ENCODE measurements at places on chromosomes 1 and 21. TPM values are rescaled to one million over a fixed set of nuclear protein-coding genes. Genes with fewer than 3 reads are reported as not detected.

- no peak for DNase-seq
Observed at GRCh38 chr1:95388031-95388430, 154.0 kb downstream of the RWDD3 start.

DNA sequence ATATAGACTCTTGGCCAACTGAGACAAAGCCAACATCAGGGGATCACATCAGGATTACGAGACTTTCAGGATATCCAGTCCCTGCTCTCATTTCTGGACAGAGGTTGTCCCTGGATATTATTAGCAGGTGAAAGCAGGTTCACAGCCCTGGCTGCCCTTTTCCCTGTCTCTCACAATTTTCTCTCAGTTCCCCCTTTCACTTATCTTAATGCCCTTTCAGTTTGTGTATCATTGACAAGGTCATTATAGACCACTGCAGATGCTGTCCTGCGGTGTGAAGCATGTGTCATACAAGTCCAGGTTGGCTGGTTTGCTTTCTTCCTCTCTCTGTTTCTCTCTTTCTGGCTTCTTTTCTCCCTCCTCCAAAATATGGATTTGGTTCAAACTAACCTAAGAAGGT lies 2.1 kb upstream of the KLHDC9 start:
- no peak for DNase-seq

DNA sequence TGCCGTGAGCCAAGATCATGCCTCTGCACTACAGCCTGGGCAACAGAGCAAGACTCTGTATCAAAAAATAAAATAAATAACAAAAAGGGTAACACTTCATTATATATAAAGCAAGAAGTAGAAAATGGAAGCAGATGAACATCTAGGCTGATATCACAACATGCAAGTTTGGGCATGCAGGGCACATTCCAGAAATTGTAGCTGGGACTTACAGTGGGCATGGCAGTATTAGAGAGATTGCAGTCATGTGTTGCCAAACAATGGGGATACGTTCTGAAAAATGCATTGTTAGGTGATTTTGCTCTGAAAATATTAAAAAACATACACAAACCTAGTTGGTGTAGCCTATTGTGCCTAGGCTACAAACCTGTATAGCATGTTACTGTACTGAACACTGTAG lies 441.0 kb upstream of the PRMT6 start:
- DNase-seq, result no peak

DNA sequence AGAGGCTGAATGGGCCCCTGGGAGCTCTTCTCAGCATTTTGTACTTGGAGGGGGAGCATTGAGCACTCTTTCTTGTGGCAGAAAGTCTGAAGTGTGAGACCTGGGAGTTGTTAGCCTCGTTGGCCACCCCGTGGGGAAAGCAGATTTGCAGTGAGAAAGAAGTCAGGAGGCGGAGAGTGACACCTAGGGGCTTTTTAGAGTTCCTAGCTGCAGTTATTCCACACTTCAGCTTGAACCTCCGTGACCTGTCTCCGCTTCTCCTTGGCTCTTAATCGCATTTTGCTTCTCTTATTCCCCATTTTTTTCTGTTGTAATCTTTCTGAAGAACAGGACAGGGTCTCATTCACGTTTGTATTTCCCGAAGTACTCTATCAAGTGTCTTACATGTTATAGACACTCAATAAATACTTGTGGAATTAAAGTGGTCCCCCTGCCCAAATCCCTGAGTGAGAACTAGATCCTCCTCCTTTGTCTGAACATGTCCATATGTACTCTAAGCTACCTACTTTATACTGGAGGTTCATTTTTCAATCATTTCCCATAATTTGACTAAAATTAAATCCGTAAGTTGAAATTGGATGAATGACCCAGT lies 14.5 kb upstream of the C1orf141 start:
- DNase-seq, result peak; percentile 66

DNA sequence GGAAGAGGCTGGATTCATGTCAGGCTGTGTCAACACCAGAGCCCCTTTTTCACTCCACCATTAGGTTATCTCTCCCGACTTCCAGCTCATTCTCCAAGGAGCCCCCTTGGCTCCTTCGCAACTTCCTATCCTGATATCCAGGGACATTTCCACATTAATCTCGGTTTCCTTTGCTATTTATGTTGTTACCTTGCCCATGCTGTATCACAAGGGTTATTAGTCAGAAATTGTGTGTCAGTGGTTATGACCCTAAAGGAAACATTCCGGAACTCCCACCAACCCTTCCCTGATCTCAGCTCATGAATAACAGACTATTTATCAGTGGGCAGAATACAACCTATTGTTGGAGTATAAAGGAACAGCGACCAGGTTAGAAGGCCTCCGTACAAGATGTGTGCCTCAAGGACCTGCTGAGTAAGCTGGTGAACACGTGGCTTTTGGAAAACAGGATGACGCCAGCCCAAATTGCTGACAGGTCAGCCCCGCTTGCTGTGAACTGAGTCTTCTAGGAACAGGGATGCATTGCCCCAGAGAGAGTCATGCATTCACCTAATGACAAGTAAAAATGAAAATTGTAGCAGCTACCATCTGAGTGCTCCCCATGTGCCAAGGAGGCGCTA lies 121.5 kb downstream of the PLPP3 start:
- no peak for DNase-seq

DNA sequence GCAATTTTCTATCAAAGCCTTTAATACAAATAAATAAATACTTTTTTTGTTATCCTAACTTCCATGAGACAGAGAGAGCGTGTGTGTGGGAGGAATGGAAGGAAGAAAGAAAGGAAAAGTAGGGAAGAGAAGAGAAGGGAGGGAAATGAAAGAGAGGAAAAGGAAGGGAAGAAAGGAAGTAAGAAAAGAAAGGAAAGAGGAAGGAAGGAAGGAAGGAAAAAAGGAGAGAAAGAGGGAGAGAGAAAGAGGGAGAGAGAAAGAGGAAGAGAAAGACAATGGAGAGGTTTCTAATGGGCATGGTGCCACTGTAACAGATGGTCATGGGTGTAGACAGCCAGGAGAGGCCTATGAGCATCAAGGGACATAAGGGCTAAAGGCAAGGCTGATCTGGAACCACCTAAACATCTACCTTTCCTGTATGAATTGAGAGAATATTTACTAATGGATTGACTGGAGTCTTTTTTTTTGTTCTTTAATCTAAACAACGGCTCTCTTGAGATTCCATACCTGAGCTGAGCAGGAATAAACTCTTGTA lies 234.9 kb downstream of the PTPRC start:
- no peak for DNase-seq

DNA sequence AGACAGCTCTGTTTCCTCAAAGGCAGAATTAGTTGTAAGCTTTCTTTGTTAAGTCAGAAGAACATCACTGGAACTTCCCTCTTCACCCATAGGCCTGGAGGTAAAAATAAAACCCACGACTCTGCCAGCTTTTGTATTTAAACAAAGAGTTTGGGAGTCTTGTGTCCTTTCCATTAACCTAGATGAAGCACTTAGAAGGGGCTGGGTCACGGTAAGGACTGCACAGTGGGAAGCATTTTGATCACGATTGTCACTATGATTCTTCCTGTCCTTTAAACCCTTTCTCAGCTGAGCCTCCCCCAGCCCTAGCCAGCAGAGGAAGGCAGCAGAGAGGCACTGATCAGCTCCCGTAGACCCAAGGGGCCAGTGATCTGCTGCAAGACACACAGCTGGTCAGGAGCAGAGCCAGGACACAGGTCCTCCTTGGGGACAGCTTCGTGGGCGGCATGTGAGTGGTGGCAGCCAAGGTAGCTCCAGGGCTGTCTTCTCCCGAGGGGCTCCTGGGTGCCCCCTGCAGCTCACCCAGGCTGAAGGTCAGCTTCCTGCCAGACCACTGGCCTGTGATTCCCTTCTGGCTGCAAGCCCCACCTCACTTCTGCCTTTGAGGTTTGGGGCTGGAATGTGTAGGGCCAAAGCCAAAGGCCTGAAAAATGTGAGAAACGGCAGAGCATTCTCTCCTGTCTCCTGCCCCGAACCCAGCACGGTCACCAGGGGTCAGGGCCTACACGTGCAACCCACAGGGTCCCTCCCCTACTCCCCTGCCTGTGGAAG lies 4.0 kb upstream of the LAPTM5 start:
- no peak for DNase-seq

Gene GBP5
- 1.7 TPM for total RNA-seq

DNA sequence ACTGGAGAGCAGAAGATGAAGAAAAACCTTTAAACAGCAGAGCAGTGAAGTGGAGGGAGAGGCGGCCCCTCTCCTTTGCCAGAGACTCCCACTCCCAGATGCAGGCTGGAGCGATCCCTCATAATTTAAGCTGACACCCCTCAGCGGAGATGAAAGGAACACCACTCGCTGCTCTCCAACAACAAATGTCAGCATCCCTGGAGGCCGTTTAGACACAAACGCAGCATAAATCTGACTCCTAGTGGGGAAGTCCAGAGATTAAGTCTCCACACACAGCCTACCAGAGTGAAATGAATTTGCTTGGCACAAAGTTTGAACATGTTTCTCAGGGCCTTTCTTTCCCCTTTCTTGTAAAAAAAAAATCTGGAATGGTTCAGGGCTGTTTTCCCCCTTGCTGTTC lies 137.8 kb downstream of the LMX1A start:
- DNase-seq, result no peak

- DNase-seq, result no peak
Observed at GRCh38 chr21:34215501-34215900, 142.1 kb downstream of the MRPS6 start.

- DNase-seq, result no peak
Observed at GRCh38 chr1:56295949-56296929, 283.1 kb downstream of the PLPP3 start.

- no peak for DNase-seq
Observed at GRCh38 chr1:91273875-91274274, 130.8 kb downstream of the HFM1 start.

DNA sequence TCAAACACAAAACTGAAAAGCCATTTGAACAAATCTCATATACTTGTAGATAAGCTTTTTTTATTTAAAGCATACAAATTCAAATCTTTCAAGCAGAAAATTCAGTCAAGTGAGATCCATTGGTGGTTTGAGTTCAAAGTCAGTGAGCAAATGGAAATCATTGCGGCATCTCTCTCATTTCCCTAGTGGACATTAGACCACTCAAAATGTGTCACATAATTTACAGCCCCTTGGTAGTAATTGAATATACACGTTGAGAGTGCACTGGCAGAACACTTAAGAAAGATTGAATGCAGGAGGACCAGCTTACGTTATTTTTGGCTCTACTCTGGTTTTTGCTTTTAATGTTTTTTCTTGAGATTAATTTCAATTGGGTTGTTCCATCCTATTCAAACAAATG lies 633.7 kb downstream of the USP25 start:
- no peak for DNase-seq

Gene OXCT2
- total RNA-seq, result 3.7 TPM

DNA sequence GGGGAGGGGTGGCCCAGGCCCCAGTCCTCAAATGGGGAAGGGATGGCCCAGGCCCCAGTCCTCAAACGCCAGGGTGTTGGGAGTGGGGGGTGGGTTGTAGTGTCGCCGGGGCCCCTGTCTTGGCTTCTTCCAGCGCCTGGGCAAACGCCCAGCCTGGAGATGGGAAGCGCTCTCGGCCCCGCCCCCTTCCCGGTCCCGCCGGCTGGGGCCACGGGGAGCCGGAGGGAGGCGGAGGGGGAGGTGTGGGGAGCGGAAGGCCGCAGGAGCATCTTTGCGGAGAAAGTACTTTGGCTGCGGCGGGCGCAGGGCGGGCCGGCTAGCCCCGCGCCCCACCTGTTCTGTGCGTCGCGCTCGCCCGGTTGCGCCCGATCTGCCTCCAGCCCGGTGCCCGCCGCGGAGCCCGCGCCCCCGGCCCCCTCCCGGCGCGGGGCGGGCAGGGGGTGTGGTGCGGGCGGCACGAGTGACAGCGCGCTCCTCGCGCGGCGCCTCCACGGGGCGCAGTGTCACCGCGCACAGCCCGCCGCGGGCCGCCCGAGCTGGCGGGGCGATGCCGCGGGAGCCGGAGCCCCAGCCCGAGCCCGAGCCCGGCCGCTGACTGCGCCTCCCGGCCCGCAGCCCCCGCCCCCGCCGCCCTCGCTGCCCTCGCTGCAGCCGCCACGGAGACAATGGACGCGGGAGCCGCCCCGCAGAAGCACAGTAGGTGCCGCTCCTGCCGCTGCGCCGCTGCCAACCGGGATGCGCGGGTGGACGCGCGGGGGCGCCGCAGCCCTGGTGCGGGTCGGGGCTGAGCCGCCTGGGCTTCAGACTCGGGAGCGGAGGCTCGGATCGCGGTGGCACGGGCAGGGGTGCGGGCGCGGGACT lies 31.1 kb upstream of the PEX10 start:
- DNase-seq, result no peak

Gene CELA2B
- 0.33 TPM for total RNA-seq

- DNase-seq, result no peak
Observed at GRCh38 chr1:83676106-83676505, 322.8 kb downstream of the TTLL7 start.

DNA sequence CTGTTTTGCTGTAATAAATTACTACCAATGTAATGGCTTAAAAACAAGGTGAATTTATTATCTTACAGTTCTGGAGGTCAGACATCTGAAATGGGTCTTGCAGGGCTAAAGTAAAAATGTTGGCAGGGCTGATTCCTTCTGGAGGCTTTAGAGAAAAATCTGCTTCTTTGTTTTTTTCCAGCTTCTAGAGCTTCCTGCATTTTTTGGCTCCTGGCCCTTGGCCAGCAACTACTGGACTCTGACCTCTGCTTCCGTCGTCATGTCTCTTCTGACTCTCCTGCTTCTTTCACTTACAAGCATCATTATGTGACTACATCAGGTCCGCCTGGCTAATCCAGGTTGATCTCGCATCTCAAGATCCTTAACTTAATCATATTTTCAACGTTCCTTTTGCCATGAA lies 350.9 kb downstream of the S1PR1 start:
- peak; percentile 65 for DNase-seq

- DNase-seq, result no peak
Observed at GRCh38 chr1:163227126-163227525, 24.4 kb upstream of the RGS5 start.

Gene HHAT
- 9.9 TPM for total RNA-seq

DNA sequence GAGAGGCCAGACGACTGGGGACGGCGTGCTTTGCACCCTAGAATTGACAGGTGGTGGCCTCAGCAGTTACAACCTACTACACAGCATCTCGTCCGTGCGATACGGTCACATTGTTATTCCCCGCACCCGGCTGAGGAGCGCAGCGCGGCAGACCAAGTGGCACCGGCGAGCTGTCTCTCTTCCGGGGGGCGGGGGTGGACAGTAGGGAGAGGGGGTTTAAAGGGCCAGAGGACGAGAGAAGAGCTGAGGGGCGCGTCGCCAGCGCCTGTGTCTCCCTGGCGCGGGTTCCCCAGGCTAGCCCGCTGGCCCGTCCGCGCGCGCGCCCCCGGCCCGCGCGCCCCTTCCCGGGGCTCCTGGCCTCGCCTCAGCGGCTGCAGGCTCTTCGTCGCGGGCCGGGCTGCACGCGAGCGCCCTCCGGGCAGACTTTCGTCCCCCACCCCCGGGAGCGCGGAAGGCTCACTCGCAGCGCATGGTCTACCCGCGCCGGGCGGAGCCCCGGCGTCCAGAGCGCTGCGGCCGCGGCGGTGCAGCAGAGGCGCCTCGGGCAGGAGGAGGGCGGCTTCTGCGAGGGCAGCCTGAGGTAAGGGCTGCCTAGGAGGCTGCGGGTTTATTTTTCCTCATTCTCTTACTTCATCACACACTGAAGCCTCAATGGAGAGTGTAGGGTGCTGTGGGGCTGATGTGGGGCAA lies at the start of gene PDE4B:
Gene PDE4B (plus strand): TSS at position 227 of the 690 bp plus-strand sequence.
- no peak for DNase-seq

Data from ovary (tissue), 10 donors.